Stimulated activated naive CD8-positive, alpha-beta T cell treated with anti-CD3 and anti-CD28 coated beads, Interleukin-15, amount 100 ng/mL, for 72 hours (primary cell): ENCODE measurements at places on chromosomes 11 and 22.

DNA sequence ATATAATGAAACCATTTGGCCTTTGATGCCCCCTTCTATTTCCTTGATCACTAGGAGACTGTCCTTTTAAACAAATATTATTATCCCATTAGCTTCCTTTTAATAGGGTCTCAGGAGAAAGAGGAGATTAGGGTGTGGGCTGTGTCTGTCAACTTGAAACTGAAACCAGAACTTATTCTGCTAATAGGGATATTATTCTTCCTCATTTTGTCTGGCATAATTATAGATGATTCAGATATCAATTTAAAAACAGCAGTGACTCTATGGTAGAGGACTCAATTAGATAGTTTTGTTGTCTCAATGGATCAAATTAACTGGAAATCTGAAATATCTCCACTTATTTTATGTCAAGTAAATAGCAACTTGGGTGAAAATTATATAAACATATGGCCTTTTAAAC is 584.9 kb upstream of the CCDC90B start:
- DNase-seq = no peak

- DNase-seq = no peak
These were observed 51.3 kb upstream of the CADM1 start for GRCh38 chr11:115555336-115556090.

DNA sequence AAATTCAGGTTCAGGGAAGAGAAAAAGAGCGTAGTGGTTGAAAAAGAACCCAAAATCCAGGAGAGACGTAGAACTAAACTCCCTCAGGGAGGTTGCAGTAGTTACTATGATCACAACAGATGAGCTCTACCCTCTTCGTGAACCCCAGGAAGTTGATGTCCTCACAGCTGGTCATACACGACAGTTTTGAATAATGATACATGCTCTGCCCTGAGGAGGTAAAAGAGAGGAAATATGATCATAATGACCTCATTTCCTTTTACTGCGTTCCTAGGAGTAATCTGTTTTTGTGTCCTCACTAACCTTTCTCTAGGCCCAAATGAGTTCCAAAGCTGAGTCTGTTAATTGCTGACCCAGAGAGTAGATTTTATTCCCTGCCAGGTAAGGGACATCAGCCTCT is 1.3 kb downstream of the PATE2 start:
- no peak for DNase-seq

DNA sequence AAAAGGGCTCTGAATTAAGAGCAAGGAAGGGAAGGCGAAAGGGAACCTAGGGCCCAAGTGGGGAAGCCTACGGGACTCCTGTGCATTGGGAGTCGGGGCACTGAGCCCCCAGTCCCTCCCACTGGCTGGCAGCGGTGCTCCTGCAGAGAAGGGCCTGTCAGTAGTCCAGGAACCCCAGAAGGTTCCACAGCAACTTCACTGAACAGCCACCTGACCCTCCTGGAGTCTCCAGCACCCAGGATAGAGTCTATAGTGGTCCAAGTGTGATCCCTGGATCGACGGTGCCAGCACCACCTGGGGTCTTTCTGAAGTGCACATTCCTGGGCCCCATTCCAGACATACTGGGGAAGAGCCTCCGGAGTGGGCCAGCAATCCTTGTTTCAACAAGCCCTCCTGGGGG is 100.0 kb upstream of the B3GAT1 start:
- DNase-seq = no peak

GRCh38 chr11:89495951-89496350 is 4.8 kb upstream of the NOX4 start:
- no peak for DNase-seq

DNA sequence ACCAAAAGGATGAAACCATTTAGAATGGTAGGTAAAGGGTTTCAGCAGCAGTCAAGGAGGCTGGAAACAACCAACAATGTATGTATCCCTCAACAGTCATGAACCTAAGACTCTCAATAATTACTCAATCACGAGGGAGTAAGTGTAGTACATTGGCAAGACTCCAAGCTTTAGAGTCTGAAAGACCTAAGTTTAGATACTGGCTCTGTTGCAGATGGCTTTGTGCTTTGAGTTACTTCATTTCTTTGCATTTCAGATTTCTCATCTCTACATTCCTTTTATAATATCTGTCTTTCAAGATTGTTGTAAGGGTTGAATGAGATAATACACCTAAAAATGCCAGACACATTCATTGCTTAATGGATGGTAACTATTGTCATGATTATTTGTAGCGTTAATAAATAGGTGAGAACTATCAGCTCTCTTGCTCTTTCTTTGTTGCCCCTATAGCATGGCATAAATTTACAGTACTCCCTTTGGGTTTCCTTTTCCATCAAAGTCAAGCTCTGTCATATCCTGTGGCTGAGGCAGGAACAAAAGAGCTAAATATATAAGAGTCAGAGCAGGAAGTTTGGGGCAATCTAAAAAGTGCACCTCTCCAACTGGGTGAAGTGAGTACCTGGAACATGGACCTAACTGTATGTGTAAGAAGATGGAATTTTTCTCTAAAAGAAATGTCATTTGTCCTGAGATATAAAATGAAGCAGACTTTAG is 228.2 kb upstream of the ZC3H12C start:
- no peak for DNase-seq

DNA sequence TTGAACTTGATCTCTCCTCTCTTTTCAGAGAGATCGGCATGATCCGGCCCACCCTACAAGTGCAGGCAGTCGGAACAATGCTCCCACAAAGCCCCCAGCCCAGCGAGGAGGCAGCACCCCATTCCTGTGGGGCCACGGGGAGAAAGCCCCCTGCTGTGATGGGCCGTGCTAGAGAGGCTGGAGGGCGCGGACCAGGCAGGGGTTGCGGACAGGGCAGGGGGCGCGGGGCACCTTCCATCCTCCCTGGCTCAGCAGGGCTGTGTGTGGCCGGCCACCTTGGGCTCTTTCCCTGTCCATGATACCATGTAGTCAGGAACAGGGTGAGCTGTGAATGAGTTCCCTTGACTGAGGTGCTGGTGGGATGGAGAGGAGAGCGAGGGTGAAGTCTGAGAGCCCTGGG is 379.8 kb downstream of the BRD1 start:
- DNase-seq = no peak
